ENCODE measurements at places on chromosomes 3 and 15.

DNA sequence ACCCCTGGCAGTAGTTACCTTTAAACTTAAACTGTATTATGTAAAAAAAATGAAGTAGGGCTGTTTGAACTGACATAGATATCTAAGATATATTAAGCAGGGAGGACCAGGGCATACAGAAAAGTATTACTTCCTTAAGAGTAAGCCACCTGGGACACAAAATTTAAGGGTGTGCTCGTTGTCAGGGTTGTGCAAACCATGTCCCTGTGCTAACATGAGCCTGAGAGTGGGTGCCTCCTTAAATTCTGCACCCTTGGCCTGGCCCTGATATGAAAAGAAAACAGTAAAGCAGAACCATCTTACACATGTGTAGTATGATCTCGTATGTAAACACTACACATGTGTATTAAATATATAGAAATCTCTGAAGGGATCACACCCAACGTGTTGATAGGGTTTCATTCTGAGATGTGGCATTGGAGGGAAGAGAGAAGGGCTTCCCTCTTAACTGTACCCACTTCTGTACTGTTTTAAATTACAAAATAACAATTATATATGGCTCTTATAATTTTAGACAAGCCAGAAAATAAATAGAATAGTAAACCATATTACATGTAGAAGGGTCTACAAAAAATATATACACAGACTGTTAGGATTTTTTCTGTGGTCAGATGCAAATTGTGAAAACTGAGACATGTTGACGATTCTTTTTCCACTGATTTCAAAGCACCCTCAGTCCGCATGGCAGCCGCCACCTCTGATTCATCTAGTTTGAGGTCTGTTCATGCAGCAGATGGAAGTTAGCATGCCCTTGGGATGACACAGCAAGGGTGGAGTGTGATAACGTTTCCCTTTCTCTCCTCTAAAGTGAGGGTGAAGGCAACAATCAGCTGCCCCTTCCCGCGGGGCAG, 400.8 kb upstream of the PROK2 start:
- no peak for DNase-seq

- no peak for DNase-seq
Observed at GRCh38 chr3:9250236-9250635, 790 bp upstream of the SRGAP3 start.

GRCh38 chr3:131616719-131617118, 113.9 kb upstream of the MRPL3 start:
- no peak for DNase-seq

DNA sequence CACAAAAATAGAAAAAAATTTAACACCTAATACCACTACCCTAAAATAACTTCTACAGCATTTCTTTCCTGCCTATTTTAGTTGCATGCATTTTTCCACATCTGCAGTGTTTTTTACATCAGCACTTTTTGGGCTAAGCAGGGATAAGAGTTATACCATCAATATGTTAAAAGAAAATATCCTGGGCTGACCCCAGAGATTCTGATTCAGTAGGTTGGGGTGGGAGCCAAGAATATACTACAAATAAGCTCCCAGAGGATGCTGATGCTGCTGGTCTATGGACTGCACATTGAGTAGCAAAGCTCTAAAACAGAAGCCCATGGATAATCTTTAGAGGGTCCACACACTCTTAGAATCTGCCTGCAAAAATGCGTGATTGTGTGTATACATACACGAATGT, 14.8 kb downstream of the FYCO1 start:
- DNase-seq: no peak

- DNase-seq: no peak
Observed at GRCh38 chr15:58528188-58528870, 96.5 kb downstream of the LIPC start.

GRCh38 chr3:115072265-115073021, 74.6 kb downstream of the ZBTB20 start:
- DNase-seq: no peak

DNA sequence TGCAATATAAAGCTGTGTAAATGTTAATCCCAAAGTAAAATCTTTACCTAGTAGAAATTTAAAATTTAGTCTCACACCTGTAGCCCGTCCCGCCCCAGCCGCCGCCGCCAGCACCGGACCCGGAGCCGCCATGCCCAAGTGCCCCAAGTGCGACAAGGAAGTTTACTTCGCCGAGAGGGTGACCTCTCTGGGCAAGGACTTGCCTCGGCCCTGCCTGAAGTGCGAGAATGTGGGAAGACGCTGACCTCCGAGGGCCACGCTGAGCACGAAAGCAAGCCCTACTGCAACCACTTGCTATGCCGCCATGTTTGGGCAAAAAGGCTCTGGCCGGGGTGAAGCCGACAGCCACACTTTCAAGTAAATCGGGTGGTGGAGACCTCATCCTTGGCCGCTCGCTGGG, 22.1 kb upstream of the TOP2B start:
- no peak for DNase-seq

DNA sequence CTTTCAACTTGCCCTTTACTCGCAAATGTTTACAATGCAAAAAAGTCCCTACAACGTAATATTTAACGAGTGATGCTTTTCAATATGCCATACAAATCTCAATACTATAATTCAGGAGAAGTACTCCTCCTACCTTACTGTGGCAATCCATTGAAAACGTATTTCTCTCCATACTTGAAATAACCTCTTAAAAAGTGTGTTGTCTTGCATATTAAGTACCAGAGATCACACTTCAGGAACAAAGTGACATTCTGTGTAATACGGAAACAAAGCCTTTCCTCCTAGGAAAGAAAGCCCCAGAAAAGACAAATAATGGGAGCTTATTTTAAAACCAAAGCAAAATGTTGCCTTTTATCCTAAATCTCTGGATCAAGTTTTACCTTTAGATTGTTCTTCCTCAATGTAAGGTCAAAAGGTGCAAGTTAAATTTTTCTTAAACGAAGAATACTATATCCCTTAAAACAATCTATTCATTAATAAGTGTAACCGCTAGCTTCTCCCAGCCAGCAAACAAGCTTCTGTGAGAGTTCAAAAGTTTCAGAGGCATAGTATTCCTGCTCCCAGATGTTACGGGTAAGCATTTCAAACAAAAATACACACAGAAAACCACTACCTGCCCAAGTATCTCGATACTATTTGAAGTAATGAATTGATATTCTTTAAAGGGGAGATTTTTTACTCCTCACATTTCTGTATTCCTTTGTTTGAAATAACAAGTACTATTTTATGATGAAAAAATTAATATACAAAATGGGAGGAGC, 1.7 kb downstream of the TJP1 start:
- DNase-seq: no peak

DNA sequence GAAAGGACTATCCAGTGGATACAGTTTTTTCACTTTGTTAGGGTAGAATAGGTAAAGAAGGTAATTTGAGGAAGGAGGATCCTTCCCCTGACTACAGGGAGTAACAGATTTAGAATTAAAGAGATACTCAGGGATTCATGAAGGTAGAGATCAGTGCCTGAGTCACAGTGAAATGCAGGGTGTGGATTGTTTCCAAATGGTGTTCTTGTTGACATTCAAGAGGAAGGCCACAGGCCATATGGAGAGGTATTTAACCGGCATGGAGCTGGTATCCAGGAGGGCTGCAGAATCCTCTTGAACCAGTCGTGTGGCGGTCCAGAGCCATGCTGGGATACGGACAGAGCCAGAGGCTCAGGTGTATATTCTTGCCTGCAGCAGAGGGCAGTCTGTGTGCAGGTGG, 28.2 kb downstream of the GYG1 start:
- no peak for DNase-seq

DNA sequence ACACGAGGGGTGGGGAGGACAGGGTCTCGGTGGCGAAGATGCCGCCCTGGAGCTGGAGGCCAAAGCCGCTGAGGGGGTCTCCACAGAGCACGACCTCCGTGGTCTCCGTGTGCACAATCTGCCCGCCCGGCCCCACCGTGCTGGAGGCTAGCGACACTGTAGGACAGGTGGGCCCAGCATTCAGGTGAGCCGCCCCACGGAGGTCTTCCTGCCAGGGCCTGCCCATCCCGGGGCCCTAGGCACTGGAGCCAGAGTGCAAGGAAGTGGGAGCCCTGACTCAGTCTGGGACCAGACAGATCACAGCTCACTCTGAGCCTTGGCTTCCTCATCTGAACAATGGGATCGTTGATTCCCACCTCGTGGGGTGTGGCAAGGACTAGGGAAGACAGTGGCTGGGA, 25.8 kb downstream of the GRIP2 start:
- no peak for DNase-seq

GRCh38 chr3:40476478-40477470, at the start of gene ZNF619:
ZNF619 (plus strand) TSS chr3:40477122; CDS start chr3:40477980, 858 bp downstream.
- DNase-seq: no peak

GRCh38 chr3:114669614-114670013, 375.8 kb downstream of the TIGIT start:
- no peak for DNase-seq

GRCh38 chr3:159787794-159788205, 200.8 kb upstream of the IL12A start:
- no peak for DNase-seq

DNA sequence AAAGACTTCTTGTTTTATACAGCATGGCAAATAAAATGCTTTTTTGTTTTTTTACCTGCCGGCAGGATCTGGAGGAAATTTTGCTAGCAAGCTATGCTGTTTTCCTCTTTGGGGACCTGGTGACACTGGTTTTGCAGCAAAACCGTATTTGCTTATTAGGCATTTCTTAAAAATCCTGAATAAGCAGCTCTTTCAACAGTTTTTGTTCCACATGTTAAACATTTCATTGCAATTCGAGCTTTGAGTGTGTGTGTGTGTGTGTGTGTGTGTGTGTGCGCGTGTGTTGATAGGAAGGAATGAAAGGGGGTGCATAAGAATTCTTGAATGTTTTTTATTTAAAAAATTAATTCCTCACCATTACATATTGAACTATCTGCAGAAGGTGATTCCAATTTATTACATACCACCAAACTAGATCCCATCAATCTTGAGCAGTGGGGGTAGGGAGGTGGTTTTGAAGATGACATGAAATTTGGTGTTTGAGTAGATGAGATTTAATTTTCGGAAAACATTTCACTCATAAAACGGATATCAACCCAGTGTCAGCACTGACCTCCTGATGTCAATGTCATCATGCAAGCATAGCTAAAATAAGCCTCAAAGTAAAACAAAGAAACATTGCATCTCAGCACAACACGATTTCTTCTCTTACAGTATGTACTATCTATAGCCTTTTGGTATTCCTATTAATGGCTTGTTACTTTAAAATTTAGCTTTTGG, 17.3 kb downstream of the ZBTB38 start:
- DNase-seq: no peak

GRCh38 chr3:170725285-170725731, 139.4 kb upstream of the SLC7A14 start:
- no peak for DNase-seq

GRCh38 chr3:76474632-76475031, 565.3 kb upstream of the ROBO2 start:
- no peak for DNase-seq

DNA sequence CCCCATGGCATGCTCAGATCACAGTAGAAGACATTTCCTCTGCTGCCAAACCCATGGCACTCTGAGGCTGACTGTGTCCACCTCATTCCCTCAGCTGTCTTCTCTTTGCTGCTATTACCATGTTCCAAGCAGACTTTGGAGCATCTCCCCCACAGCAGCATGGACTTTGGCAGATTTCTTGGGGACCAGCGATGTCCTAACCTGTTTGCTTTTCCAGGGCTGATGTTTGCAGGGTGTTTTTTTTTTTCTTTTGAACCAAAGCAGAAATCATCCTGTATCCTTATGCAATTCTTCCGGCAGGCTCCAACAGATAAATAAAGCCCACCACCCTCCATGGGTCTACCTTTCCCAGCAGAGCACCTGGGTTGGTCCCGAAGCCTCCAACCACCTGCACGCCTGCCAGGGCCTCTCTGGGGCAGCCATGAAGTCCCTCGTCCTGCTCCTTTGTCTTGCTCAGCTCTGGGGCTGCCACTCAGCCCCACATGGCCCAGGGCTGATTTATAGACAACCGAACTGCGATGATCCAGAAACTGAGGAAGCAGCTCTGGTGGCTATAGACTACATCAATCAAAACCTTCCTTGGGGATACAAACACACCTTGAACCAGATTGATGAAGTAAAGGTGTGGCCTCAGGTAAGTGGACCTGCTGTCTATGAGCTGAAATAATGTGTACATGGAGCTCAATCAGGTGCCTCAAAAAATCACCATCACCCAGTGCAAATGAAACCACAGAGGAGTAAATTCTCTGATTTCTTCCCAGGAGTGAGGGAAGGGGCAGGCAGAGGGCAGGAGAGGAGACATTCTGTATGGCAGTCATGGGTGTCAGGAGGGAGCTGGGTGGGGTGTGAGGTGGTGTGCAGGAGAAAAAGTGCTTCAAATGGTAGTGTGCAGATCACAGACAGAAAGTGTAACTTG, at the start of gene AHSG:
AHSG (plus strand) TSS at position 340 of the 916 bp plus-strand sequence; CDS start at position 422, 82 bp downstream.
- DNase-seq: no peak

- DNase-seq: no peak
Observed at GRCh38 chr3:177994976-177995375, 541.3 kb upstream of the KCNMB2 start.

DNA sequence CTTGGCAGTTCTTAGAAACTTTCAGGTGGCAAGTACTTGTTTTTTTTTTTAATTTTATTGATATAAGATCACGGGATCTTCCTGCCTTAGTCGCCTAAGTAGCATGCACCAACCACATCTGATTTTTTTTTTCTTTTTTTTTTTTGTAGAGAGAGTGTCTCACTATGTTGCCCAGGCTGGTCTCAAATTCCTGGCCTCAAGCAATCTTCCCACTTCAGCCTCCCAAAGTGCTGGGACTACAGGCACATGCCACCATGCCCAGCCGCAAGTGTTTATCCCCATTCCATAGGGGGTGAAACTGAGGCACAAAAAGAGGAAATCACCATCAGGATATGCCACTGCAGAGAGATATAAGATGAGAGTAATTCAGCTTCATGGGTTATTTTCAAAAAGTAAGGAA, 102.9 kb downstream of the IGF2BP2 start:
- DNase-seq: no peak

DNA sequence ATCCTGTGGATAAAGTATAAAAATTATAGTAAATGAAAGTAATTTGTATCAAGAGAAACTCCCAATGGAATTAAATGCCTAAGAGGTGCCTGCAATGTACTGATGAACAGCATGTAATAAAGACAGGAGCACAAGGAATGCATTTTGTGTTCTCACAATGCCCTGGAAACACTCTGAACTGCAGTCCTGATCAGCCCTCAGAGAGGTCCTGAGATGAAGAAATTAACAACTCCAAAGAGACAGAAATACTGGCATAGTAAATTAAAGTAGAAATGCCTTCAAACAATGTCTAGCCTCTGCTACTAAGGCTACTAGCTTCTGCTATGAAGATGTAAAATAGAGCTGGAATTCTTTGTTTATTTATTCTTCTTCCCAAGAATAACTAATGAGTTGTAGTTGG, 59.9 kb downstream of the CFAP20DC start:
- DNase-seq: no peak

DNA sequence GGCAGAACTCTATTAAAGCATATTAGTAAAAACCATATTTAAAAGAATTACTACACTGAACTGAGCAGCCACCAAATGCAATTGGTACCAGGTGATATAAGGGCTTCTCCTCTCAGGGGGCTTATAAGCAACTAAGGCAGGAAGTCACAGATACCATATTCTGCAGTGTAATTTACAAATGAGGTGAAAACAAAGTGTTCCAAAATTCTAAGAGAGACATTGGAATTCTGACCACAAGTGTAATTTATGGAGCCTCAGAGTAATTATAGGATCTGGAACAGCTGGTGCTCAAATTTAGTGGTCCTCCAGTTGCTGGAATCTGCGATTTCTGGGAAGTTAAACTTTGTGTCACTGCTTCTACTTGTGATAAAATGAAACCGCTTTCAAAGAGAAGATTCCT, 3.1 kb upstream of the NR1I2 start:
- no peak for DNase-seq

GRCh38 chr3:162096874-162097273, 600.3 kb downstream of the OTOL1 start:
- no peak for DNase-seq

All from cortex of kidney (tissue), 1 donor.